WERI-Rb-1 (cell line): ENCODE measurements at places on chromosomes 6 and 20.

- no peak for DNase-seq
These were observed 984 bp downstream of the TFAP2C start for GRCh38 chr20:56630086-56630493.

GRCh38 chr20:19021406-19022117 lies 190.9 kb upstream of the SLC24A3 start:
- no peak for DNase-seq

DNA sequence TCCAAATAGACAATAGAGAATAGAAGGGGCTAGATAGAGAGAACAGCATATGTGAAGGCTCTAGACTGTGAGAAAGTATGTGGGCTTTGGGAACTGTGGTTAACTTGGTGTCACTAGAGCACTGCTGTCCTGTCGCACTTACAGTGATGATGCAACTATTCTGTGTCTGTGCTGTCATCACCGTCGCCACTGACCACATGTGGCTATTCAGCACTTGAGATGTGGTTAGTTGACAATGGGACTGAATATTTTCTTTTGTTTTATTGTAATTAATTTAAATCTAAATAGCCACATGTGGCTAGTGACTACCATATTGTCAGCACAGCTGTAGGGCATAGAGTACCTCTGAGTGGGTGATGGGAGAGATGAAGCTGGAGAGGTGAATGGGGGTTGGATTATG lies 39.0 kb upstream of the IFNGR1 start:
- no peak for DNase-seq

GRCh38 chr6:165091121-165091785 lies 218.2 kb downstream of the C6orf118 start:
- no peak for DNase-seq

GRCh38 chr6:100461917-100462705 lies 2.6 kb downstream of the SIM1 start:
- DNase-seq, result no peak

- DNase-seq, result no peak
These were observed 296.5 kb upstream of the RUNX2 start for GRCh38 chr6:45031601-45032000.

GRCh38 chr6:7912024-7912423 lies 1.4 kb upstream of the TXNDC5 start:
- DNase-seq, result no peak

- DNase-seq, result no peak
These were observed 49.8 kb upstream of the ADGRG6 start for GRCh38 chr6:142251930-142252445.

- no peak for DNase-seq
These were observed 397 bp downstream of the PEDS1 start for GRCh38 chr20:50153153-50153499.

GRCh38 chr6:56832225-56832624 lies 122.7 kb upstream of the BEND6 start:
- no peak for DNase-seq
